Suprapubic skin (tissue), 4 donors: ENCODE measurements at places on chromosomes 3 and 15.

DNA sequence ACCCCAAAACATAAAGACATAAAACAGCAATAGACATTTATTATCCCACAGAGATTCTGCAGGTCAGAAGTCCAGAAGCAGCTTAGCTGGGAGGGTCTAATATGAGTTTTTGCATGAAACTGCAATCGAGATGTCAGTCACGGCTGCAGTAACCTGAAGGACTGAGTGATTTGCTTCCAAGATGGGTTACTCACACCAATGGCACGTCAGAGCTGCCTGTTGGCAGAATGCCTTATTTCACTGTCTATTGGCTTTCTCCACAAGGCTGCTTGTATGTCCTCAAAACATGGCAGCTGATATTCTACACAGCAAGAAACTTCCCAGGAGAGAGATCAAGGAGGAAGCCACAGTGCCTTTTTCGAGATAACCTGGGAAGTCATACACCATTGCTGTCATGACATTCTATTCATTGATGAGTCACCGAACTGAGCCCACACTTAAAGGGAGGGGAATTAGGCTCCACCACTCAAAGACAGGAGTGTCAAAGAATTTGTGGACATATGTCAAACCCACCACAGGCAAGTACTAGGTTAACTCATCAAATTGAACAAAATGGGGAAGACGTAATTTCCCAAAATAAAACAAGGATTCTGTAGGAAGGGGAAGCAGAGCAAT, 122.2 kb downstream of the SYNPR start:
- no peak for DNase-seq

DNA sequence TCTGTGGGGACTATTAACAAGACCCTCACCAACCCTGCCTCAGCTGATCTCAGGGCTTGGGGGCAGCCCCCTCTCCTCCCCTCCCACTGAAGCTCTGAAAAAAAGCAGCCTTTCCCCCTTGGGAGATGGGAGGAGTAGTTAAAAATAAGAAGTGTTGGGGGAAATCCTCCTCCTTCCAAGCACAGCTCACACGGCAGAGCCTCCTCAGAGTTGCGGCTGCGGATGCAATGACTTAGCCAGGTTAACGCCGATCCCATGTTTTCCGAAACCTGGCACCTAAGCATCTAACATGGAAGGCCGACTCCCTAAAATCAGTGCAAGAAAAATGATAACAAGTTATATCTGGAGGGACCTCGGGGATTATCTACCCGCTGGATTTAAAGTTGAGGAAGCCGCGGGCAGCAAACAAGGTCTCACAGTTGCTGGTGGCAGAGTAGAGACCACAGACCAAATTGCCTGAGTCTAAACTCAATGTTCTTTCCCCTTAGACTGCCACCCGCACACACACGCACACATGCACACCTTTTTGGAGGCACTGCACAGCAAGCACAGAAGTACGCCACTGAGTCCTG, 1.1 kb upstream of the TPM1 start:
- DNase-seq, result no peak

- DNase-seq, result no peak
Measured at GRCh38 chr15:91461377-91461776, 361.3 kb downstream of the SV2B start.

DNA sequence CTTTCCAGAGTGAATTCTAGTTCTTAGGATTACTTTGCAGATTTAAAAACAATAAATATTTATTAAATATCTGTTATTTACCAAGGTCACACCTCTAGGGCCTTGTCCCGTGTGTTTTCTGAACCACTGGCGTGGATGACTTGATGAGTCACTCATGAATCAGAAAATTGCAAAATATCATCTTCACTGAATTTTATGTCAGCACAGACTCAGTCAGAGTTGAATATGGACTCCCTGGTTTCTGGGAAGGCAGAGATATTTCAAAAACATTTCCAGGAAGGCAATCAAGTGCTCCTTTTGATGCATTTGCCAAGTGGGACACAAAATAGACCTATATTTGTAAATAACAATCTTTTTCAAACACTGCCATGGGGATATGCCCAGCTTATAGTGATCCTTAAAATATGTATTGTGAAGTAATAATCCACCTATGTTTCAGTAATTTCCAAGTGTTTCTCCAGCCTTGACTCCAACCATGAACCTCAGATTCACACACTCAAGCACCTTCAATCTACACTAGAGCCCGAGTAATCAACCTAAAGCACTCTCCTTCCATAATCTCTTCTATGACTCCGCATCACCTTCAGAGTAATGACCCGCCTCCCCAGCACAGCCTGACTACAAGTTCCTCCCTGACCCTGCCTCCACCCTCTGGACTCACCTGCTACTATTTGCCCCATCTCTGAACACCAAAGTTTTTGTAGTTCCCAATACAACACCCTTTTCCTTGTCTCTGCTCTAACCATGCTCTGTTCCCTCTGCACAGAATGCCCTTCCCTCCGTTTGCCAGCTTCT, 24.3 kb downstream of the DPH3 start:
- no peak for DNase-seq

DNA sequence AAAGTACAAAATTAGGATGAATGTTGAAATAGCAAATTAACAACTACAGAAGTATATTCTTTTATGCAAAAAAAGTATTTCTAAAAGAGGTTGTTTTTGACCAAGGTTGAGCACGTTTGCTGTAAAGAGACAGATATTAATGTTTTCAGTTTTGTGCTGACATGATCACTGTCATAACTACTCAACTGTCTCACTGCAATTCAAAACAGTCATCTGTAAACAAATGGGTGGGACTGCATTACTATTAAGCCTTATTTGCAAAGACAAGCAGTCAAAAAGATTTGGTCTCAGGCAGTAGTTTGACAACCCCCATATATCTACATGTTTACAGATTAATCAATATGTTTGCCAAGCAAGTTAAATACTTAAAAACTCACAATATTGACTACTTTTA, 109.1 kb upstream of the ZNF385D start:
- no peak for DNase-seq

DNA sequence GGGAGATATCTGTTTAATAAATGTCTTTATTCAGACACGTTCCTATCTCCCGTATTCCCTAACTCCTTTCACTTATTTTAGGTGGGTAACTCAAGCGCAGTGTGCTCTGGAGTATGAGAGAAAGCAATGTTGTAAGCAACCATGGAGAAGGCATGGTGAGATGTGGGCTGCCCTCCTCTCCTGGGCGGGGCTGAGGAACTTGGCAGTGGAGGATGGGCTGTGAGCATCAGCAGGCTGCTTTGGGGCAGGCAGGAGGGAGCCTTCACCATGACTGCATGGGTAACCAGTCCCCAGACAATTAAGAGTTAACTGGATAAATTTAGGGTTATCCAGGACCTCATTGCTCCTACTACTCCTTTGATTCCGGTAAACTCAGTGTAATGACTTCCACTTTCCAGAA, 126.1 kb downstream of the RORA start:
- no peak for DNase-seq

- no peak for DNase-seq
Measured at GRCh38 chr3:152269831-152270734, 1.4 kb downstream of the MBNL1 start.

DNA sequence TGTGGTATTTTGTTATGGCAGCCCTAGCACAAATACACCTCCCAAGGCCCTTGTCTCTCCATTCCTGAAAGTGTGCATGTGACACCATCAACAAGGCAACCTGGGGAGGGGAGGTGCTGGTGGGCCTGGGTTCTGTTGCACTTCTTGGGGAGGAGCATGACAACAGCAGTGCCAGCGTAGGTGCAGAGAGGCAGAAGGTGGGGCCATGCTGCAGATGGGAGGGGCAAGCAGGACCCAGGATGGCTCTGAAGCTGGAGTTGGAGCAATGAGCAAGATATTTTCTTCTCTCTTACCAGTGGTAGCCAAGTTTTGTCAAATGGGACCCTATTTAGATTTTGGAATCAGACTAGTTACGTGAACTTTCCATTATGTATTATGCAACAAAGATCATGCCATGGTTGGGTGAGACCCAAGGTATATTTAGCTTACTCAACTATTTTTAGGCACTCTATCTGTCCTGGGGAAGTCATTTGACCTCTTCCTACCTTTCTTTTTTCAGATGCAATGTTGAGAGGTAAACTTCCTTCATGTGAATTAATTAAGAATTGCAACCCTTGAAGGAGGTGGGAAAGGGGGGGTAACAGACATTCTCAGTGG, 3.4 kb downstream of the FYCO1 start:
- DNase-seq, result no peak

DNA sequence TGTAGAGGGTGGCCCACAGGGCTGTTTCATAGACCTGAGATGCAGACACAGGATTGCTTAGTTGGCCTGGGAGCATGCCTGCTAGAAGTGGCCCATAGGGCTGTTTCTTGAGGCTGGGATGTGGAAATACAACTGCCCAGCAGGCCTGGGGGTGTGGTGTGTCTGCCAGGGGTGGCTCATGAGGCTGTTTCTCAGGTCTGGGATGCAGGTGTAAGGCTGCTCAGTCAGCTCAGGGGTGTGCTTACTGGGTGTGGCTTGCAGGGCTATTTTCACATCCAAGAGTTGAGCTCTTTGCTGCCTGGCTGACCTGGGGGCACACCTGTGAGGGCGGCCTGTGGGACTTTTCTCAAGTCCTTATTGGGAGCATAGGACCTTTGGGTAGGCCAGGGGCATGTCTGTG, 131.3 kb downstream of the DOCK3 start:
- DNase-seq, result no peak

- DNase-seq, result no peak
Measured at GRCh38 chr3:153978006-153978405, 143.2 kb upstream of the ARHGEF26 start.

DNA sequence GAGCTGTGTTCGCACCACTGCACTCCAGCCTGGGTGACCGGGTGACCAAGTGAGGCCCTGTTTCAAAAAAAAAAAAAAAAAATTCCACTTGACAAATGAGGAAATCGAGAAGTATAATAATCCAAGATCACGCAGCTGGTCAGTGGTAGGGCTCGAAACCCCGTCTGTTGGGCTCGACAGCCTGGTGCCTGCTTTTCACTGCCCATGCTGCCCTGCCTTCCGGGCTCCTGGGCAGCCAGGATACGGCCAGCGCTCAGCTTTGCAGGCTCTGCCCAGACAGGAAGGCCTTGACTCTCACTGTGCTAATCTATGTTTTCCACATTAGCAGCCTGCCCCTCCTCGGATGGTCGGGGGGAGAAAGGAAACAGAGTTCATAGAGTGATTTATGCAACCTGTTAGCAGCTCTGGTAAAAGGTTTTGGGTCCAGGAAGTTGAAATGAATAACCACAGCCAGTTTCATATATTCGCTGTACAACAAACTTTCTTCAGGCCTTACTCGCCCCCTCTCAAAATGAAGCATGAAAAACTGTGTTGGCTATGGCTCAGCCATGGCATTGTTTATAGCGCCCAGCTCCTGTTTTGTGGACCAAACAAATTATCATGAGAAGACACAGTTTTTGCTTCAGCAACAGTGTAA, 108.8 kb downstream of the XXYLT1 start:
- no peak for DNase-seq

- no peak for DNase-seq
Measured at GRCh38 chr3:69696367-69696766, 42.9 kb upstream of the MITF start.

- DNase-seq, result peak; percentile 86
Measured at GRCh38 chr3:184543843-184544512, 17.6 kb upstream of the EPHB3 start.

GRCh38 chr15:97547381-97547780, 413.1 kb upstream of the ARRDC4 start:
- no peak for DNase-seq

GRCh38 chr3:157572559-157573270, 69.5 kb upstream of the VEPH1 start:
- DNase-seq, result no peak

DNA sequence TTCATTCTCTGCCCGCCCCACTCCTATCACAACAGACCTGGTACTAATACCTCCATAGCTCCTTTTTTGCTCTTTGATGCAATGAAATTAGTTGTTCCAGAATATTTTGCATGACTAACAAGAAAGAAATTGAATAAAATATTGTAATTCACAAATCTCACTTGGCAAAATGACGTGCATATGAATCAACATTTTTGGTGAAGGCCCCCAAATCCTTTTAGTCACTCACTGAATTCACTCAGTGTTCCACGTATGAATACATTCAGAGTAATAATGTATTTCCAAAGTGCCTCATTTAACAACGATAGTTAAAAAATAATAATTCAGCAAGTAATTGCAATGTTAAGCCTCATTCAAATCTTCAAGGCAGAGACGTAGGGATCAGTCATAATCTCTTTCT, 148.6 kb upstream of the STRIT1 start:
- DNase-seq, result no peak
